ENCODE measurements at places on chromosomes 16 and 17.

DNA sequence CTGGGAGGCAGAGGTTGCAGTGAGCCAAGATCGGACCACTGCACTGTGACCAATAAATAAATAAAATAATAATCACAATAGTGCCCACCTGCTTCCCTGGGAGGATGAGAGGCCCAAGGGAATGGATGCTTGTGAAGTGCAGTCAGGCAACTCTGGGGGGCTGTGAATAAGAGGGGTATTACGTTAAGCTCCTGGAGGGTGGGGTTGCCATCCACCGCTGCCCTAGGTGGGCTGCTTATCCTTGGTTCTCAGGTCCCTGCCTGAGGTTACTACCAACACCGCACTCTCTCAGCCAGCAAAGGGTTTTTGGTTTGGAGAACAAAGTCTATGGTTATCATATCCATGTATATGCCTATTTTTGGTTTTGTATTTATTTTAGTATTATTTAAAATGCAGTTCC is 48.6 kb upstream of the CBFA2T3 start:
- DNase-seq, result no peak

DNA sequence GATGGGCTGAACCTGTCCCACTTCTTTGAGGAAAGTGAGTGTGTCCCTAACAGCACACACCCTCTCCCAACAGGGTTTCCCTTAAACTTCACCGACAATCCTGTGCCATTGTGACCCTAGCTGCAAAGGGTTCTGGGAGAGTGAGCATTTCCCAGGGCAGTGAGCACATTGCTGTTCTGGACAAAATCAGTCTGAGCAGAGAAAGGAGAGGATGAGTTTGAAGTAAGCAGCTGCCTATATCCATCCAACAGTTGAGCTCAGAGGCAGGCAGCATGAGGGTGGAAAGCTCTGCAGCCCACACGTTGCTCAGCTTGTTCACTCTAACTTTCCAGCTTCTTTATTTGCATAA is 296.5 kb upstream of the MAF start:
- DNase-seq, result no peak

GRCh38 chr17:66087073-66087472 is 104.9 kb downstream of the CEP112 start:
- DNase-seq, result no peak

DNA sequence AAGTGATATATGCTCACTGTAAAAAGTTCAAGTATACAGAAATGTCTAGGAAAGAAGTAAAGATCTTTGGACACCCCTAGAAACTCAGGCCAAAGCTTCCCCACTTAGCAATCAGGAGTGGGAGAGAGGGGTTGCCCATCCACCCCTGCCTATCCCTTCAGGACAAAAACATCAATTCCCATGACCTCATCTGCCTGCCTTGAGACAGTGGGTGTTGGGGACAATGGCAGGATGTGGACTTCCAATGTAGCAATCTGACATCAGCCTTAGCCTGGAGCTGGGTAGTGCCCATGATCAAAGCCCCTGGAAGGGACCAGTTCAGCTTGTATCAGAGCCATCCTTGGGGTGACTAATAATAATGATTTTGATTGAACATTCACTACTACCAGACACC is 18.1 kb downstream of the ITPRIPL2 start:
- no peak for DNase-seq

DNA sequence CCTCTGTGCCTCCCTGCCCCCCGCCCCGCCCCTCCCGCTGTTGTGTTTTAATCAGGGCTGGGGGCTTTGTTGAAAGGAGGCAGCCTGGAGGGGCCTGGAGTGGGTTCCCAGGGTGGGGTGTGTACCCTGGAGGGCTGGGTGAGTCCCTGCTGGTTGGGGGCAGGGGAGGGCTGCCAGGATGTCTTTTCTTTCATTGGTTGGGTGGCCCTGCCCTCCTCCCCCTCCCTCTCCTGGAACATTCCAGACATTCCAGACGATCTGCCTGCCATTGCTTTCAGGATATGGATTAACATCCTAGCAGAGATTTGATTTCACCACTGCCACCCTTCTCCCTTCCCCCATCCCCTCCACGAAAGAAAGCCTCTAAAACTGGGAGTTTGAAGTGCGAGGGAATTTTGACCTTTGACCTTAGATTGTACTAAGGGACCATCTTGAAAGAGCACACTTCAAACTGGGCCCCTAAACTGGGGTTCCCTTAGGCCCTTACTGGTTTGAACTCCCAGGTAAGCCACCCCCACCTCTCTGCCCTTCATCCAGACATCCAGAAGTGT is 25.3 kb downstream of the IGF2BP1 start:
- DNase-seq, result no peak

DNA sequence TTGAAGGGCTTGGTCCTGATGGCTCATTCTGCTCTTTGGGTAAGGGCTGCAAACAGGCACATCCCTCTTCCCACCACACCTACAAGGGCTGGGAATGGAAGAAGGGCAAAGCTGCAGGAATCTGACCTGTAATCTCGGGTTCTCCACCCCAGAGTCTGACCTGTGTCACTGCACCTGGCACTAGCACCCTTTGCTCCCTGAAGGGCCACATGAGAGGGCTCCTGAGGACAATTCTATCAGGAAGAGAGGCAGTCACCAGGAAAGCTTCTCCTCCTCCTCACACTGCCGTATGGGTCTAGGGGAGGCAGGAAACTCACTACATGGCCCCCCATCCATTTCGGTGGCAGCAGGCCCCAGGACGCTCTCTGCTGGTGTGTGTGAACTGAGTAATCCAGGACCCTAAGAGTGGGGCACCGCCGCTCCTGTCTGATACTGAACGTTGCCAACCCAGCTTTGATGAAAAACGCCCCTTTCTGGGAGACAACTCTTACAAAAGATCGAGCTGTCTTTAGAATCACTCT is 26.4 kb downstream of the TTLL6 start:
- DNase-seq, result no peak

- DNase-seq, result no peak
These were observed 16.2 kb downstream of the CHST4 start for GRCh38 chr16:71542377-71542776.

- DNase-seq, result no peak
These were observed 138.9 kb upstream of the CDH11 start for GRCh38 chr16:65260746-65261145.

DNA sequence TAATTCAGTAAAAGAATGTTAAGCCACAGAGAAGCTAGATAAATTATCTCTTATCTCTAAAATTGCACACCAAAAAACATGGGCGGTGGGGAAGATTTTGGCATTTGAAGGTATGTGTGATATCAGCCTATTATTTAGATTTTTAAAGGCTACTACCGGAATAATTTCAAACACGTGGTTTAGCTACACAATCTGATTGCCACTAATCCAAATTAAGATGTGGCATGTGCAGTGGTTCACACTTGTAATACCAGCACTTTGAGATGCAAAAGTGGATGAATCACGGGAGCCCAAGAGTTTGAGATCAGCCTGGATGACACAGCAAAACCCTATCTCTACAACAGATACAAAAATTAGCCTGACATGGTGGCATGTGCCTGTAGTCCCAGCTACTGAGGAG is 584.5 kb downstream of the HS3ST4 start:
- DNase-seq, result no peak

DNA sequence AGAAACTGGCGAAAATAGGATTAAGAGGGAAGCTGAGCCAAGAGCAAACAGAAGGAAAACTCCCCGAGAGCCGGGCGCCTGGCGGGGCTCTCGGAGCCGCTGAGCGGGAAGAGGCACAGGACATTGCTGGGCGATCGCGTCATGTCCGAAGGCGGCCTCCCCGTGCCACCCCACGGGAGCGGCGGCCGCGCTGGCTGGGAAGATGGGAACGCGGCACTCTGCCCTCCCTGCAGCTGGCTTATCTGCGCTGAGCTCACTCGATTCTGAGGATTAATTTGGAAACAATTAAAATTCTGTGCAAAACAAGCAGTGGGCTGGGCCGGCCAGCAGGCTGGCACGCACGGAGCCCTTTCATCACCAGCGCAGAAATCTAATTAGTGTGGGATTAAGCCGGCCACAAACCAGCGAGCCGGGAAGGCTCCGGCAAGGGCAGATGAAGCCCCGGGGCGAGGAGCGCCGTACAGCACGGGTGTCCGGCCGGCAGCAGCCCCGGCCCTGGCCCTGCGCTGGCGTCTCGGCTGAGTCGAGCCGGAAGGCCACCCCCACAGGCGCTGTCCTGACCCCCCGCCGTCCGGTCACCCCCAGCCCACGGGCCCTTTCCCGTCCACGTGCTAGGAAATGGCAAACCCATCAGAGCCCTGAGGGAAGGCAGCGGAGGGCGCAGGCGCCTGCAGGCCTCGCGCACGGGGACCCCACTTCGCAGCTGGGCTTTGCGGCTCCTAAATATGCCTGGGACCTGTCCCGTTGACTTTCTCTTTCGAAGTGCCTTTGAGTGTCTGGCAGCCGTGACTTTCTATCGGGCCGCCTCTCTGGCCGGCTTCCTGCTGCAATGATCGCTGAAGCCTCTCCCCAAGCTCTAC is 37.9 kb downstream of the SOX8 start:
- no peak for DNase-seq

Measured in epithelial cell of prostate (primary cell).